ENCODE measurements at places on chromosomes 7 and 10.

GRCh38 chr10:125629758-125630376 is 53.1 kb downstream of the TEX36 start:
- no peak for DNase-seq

DNA sequence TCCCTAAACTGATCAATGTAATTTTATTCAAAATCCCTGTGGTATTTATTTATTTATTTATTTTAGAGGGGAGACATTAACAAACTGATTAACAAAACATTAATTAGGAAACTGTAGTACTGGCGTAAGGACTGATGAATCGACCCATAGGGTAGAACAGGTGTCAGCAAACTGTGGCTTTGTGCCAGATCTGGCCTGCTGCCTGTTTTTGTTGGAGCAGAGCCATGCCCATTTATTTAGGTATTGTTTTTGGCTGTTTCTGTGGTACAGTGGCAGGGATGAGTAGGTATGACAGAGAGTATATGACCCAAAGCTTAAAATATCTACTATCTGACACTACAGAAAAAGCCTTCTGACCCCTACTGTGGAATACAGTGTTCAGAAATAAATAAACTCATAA is 332.5 kb upstream of the ETV1 start:
- DNase-seq: peak; percentile 55

- no peak for DNase-seq
Measured at GRCh38 chr7:139702811-139703486, 74.8 kb downstream of the HIPK2 start.

GRCh38 chr7:149690688-149691446 is 82.5 kb downstream of the ZNF467 start:
- no peak for DNase-seq

- no peak for DNase-seq
Measured at GRCh38 chr10:28478646-28479045, 54.3 kb upstream of the WAC start.

DNA sequence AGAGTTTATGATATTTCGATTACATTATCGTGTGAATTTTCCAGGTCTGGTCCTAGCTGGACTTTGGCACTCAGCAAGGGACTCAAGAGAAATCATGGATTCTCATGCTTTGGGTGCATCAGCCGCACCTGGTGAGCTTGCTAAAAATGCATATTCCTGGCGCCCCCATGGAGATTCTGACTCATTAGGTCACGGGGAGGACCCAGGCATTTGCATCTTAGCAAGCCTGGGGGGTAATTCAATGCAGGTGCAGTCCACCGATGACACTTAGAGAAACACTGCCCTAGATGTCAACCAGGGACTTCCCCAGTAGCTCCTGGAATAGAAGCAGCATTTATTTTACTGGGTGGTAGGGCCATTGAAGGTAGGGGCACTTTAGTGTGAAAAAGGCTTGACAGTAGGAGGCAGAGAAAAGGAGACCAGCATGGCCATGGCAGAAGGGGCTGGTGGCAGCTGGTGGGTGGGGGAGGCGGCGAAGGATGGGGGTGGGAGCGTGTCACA is 29.9 kb upstream of the PDCD4 start:
- no peak for DNase-seq

- DNase-seq: no peak
Measured at GRCh38 chr7:33874943-33875342, 30.4 kb upstream of the BMPER start.

- DNase-seq: no peak
Measured at GRCh38 chr7:4282434-4283223, 399.5 kb upstream of the FOXK1 start.

DNA sequence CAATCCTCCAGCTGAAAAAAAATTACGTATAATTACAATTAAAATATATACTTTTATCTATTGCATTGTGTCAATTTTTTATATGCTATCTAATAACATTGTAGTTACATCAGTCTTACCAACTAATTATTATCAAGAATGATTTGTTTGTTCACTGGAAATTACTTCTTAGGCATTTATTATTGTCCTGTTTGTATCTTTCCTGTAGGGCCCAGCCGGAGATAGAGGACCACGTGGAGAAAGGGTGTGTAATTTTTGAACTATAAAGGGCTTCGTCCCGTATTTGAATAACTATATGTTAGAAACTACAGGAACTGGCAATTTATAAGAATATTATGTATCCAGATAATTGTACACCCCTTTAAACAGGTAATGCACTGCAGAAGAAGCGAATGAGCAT is 4.1 kb downstream of the COL1A2 start:
- no peak for DNase-seq

DNA sequence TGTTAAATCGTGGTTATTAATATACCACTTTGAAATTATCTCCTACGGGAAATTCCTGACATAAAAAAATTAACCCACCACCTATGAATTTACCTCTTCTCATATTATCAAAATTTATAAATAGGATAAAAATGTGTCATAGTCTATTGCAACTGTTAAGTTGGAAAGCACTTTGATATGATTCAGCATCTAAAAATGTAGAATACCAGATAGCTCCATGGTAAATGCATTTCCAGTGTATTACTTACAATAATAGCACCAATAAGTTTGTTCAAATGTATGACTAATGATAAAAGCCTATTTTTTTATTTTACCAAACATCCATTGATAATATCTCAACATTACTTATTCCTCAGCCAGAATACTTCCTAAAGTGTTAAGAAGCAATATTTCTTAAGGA is 13.6 kb upstream of the KCND2 start:
- DNase-seq: no peak

DNA sequence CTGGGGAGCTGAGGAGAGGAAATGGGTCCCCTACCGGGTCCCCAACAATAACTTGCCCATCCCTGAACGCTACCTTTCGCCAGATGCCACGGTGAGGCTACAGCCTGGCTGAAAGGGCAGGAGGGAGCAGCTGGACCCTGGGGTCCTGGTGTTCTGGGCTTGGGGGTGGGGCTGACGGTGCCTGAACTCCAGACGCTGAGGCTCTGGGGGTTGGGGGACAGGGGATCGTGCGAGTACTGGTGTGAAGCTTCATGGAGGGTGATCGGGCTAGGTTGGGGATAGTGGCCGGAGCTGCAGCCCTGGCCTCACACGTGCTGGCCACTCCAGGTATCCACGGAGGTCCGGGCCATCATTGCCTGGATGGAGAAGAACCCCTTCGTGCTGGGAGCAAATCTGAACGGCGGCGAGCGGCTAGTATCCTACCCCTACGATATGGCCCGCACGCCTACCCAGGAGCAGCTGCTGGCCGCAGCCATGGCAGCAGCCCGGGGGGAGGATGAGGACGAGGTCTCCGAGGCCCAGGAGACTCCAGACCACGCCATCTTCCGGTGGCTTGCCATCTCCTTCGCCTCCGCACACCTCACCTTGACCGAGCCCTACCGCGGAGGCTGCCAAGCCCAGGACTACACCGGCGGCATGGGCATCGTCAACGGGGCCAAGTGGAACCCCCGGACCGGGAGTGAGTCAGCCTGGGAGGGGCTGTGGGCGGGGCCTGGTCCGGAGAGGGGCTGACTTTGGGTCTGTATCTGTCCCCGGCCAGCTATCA is 8.3 kb downstream of the AEBP1 start:
- no peak for DNase-seq

All from NCI-H1436 (cell line).